Right atrium auricular region (tissue), 2 donors: ENCODE measurements at places on chromosomes 1 and 21.

DNA sequence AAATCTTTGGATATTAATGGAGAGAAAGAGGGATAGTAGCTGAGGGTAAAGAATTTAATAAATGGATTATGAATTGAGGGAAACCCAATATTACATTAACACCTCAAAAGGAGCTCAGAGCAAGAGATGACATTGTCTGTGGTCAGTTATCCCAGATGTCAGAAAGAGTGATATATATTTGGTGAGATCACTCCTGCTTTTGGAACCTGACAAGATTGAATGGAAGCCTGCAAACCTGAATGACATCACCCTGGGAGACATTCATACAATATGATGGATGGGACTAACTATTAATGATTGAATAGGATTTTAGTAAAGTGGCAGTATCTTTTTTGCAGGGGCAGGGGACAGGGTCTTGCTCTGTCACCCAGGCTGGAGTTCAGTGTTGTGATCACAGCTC lies 6.8 kb upstream of the IFI6 start:
- H3K27ac ChIP-seq: no peak overlapping the region
- H3K4me3 ChIP-seq: no peak overlapping the region
- no peak for DNase-seq
- no peaks in the 10 kb centered on the region for H3K4me1 ChIP-seq

- H3K36me3 ChIP-seq: no peaks in the 10 kb centered on the region
- no peak overlapping the region for H3K4me3 ChIP-seq
- H3K27ac ChIP-seq: no peak overlapping the region
- no peaks in the 10 kb centered on the region for H3K27me3 ChIP-seq
Observed at GRCh38 chr21:34561806-34562205, 49.8 kb upstream of the KCNE1 start.

- no peak overlapping the region for H3K4me3 ChIP-seq
- H3K4me1 ChIP-seq: no peaks in the 10 kb centered on the region
- H3K36me3 ChIP-seq: no peaks in the 10 kb centered on the region
Observed at GRCh38 chr1:207923121-207923520, 12.2 kb upstream of the CD34 start.

GRCh38 chr1:239886266-239886665 lies 205.4 kb upstream of the FMN2 start:
- H3K27me3 ChIP-seq: no peaks in the 10 kb centered on the region
- H3K4me1 ChIP-seq: no peaks in the 10 kb centered on the region
- DNase-seq: no peak
- no peak overlapping the region for H3K4me3 ChIP-seq
